CD4-positive, alpha-beta T cell treated with Interferon gamma for 1 hour (primary cell): ENCODE measurements at places on chromosomes 11 and 22.
A peak's percentile ranks its signal among the peaks of the same experiment; 100 is the strongest.

GRCh38 chr11:13333456-13333957, 55.9 kb downstream of the BMAL1 start:
- no peak for DNase-seq

DNA sequence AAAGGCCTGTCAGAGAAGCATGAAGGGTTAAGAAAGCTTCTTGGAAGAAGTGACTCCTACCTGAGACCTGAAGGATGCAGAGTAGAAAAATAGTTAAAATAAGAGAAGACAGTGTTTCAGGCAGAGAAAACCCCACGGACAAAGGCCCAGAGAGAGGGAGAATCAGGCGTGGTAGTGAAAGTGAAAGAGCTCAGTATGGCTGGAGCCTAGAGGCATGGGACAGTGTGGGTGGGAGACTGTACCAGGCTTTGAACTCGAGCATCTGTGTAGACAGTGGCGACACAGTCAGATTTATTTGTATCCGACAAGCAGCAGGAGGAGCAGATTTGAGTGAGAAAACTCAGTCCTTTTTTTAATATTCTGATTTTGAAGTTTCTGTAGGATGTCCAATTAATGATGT, 360.0 kb downstream of the OPCML start:
- DNase-seq: no peak

GRCh38 chr11:75479597-75480145, 46.1 kb downstream of the GDPD5 start:
- no peak for DNase-seq

- DNase-seq: peak; percentile 64
Measured at GRCh38 chr22:22558972-22559603, at the start of gene PRAME. Gene PRAME, minus strand, starts transcription at chr22:22559265. Its CDS starts 2,433 bp downstream, at chr22:22556832.

- no peak for DNase-seq
Measured at GRCh38 chr11:44542372-44542771, 23.1 kb upstream of the CD82 start.
